ENCODE measurements at places on chromosomes 12 and 14.

- DNase-seq = no peak
These were observed 131.9 kb upstream of the FUT8 start for GRCh38 chr14:65280653-65281052.

DNA sequence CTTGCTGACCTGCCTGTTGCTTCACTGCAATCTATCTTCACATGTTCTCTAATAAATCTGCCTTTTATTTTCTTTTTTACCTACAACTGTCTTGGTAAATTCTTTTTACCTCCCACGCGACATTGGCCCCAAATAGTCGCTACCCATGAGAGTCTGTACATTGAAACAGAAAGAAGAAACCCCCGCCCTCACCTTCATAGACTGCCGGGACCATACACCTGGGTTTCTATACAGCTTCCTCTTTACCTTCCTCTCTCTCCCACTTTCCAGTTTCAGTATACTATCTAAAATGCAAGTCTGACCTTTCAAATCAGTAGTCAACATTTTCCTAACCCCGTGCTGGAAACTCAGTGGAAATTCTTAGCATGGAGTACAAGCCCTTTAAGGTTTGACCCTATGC lies 4.8 kb downstream of the SLC8A3 start:
- DNase-seq = no peak

- DNase-seq = no peak
These were observed 33.8 kb downstream of the ZFP36L1 start for GRCh38 chr14:68759017-68759560.

- DNase-seq = no peak
These were observed 35.2 kb downstream of the KSR2 start for GRCh38 chr12:117933545-117933944.

GRCh38 chr12:111569363-111570083 lies 29.6 kb downstream of the ATXN2 start:
- DNase-seq = no peak

DNA sequence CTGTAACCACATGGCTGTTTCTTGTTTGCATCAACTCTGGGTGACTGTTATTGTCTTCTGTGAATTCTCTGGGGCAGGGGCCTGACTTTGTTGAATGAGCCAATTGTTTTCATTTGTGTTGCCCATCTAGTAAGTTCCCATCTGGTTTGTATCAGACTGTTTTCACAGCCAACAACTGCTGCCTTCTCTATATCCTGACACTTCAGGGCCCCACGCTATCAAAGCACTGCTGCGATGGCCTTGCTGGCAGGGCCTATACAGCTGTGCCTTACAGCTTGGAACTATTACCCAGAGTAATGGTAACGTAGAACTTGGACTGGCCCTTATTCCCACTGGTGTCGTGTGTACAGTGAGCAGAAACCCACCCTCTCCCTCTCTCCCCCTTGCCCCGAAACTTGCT lies 104.3 kb upstream of the DACT1 start:
- peak; percentile 12 for DNase-seq

- DNase-seq = peak; percentile 16
These were observed 29.9 kb downstream of the HSPB8 start for GRCh38 chr12:119208626-119209061.

- DNase-seq = no peak
These were observed 5.0 kb upstream of the E2F7 start for GRCh38 chr12:77070382-77070781.

DNA sequence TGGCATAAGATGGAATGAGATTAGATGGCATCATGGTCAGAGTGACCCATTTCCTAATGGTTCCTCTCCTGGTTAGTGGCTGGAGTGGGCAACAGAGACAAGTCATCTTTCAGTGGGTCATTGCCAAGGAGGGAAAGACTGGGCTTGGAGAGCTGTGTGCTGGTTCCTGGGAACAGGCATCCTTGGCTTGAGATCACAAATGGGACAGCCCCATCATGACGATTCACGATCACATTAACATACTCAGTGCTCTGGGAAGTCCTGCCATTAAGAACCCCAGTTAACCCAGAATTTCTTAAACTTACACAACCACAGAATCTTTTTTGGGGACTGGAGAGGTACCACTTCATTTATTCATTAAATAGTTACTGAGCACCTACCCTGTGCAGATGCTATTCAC lies 27.3 kb downstream of the CHST11 start:
- no peak for DNase-seq

DNA sequence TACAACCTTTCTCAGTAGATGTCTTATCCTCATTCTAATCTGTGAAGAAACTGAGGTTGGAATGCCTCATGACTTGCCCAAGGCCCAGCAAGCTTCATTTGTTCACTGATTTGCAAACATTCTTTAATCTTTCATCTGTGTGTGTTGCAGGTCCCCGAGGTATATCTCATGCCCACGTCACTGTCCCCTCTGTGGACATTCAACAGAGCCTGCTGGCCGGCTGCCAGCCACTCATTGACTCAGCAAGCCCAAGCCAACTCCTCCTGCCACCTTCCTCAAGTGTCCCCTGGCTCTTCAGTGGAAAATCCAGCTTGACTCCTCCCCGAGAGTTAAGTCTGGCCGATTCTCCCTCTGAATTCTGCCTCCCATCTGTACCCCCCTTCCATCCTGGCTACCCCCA lies 1.9 kb upstream of the DCAF4 start:
- no peak for DNase-seq

DNA sequence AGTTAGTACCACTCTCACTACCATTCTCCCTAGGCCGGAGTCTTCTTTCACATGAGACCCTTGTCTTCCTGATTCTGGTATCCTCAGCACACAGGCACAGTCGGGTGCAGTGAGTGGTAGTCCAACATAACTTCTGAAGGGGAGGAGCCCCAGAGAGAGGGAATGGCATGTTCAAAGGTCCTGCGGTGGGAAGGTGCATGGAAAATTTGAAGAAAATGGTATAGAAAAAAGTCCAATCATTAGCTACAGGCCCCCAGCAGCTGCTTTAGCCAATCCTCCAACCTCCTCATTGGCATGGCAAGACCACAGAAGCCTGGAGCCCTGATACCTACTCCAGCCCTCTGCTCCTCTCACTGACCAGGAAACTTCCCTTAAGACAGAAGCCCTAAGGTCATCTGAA lies 96.6 kb downstream of the ZFP36L1 start:
- no peak for DNase-seq

GRCh38 chr12:95608252-95609033 lies 57.2 kb upstream of the USP44 start:
- no peak for DNase-seq

DNA sequence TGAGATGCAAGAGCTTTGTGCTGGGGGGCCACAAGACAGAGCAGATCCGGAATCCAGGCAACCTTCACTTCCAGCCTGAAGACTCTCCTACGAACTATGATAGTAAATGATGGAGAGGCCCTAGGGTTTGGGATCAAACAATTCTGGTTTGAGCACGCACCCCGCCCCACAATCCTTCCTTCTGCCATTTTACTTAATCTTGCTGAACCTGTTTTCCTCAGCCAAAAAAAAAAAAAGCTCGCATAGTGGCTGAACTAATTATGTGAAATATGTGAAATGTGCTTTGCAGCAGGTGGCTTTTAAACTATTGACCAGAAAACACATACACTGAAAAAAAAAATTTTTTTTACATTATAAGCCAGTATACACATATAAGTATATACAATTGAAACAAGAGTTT lies 667 bp upstream of the ITFG2 start:
- DNase-seq = no peak

DNA sequence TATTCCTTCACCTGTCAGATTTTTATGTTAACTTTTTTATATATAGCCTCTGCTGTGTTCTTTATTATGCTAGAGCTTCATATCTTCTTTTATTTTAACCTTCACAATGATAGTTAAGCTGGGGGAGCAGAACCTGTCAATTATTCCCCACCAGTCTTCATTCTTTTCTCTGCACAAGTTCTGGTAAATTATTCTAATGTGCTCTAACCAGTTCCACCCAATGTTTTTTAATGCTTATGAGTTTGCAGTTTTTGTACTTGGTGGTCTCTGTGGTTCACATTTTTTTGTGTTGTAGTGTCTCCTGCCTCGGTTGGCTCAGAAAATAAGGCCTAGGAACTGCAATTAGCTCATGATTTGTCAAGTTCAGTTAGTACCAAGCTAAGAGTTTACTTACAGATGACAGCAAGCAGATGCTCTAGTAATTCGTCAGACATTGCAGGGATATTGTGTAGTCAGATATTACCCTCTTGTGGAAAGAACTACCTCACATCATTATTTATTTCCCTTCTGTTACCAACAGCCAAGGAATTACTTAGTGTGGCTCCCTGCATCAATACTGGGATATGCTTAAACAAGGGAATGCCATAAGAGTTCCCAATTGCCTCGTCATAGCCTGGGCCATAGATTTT lies 14.5 kb downstream of the DYRK2 start:
- no peak for DNase-seq

DNA sequence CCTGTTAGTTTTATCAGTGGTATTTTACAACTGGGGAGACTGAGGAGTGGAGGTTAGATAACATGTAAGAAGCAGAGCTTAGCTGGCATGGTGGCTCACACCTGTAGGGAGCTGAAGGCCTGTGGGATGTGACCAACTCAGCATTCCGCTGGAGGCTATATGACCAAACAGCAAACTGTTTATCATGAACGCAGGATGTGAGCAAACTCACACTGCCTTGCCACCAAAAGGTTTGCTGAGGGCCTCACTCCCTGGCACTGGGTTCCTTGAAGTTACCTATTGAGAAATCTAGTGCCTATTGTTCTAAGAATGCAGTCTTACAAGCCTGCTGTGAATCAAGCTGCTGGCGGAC lies 23.4 kb downstream of the JKAMP start:
- DNase-seq = no peak

DNA sequence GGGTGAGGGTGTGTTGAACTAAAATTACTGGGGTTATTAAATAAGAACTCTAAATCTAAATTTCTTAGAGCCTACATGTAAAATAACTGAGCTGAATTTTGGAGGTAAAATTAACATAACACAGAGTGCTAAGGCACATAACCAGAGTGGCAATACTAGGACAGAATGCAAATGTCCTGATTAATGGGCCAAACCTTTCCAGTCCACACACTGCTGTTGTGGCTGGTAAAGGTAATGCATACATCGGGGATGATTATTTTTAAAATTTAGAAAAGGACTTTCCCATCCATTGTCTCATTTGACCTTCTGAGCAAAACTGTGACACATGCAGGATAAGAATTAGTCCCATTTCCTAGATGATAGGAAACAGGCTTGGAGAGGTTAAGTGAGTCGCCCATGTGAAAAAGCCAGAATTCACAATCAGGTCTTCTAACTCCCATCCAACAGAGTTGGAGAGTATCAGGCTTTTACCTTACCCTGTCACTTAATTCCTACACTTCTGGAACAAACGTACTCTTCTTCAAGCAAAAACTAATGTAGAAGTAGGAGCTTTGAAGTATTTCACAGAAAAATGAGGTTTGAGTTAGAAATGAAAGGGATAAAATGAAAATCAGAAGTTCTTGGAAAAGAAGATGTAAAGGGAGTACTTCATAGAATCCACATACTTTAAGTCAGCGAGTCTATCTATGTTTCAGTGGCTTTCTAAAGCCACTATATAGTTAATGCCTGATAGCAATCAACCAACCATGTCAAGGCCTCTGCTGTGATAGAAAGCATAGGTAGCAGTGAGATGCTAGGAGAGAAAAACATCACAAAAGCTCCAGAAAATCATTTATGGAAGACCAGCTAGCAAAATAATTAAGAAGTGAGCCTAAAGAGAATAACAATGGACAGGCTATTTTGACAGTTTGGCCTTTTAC lies 334.9 kb upstream of the DIO2 start:
- DNase-seq = no peak

GRCh38 chr14:85564841-85565527 lies 35.0 kb downstream of the FLRT2 start:
- DNase-seq = no peak

DNA sequence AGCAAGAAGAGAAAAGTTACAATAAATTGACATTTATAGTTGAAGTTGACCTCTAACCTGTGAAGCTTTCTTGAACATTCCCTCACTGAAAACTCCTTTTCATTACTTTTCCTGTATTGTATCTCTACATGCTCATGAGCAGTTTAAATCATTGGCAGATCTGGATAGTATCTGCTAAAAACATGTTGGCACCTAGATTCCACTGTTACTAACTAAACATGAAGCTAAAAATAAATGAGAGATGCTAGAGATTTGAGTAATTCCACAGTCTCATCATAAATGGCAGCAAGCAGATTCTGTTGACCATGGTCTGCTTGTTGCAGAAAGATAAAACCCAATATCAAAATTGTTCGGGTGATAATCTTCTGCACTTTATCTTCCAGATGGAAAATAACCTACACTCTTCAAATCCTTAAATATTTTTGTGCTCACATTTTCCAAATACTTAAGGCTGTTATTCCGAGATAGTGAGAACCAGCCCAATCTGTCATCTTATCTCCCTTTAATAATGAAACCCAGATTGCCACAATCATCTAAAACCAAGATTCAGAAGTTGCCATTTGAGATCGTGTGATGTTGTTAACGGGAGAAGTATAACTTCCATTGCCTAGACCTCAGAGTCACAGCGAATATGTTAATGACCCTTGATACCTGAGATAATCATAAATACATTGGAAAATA lies 171.0 kb upstream of the DAAM1 start:
- DNase-seq = no peak
